ENCODE measurements at places on chromosomes 6 and 20.

GRCh38 chr6:44044940-44045671 lies 82.1 kb downstream of the MRPL14 start:
- DNase-seq = no peak

DNA sequence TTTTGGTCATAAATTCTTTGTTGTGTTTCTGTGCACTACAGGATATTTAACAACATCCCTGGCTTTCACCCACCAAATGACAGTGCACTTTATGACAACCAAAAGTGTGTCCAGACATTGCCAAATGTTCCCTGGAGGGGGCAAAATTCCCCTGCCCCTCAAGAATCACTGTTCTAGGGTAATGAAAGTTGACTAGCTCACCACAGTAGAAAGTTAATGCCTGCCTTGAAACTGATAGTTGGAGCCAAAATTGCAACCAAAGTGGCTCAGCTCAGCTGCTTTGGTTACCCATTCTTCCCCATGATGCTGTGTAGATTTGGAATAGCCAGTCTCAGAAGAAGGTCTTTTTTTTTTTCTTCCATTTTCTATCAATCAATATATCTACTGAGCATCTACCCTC lies 150.6 kb downstream of the RALGAPA2 start:
- DNase-seq = no peak

GRCh38 chr6:117592983-117593759 lies 9.1 kb downstream of the GOPC start:
- no peak for DNase-seq

GRCh38 chr20:51624157-51624731 lies 81.7 kb upstream of the NFATC2 start:
- peak; percentile 52 for DNase-seq

- DNase-seq = peak; percentile 72
These were observed 58.4 kb downstream of the ANKEF1 start for GRCh38 chr20:10093087-10093591.

GRCh38 chr6:692858-693722 lies at the start of gene EXOC2:
Gene EXOC2 (minus strand): TSS chr6:693139. CDS start chr6:637818, 55,321 bp downstream.
- peak; percentile 83 for DNase-seq

DNA sequence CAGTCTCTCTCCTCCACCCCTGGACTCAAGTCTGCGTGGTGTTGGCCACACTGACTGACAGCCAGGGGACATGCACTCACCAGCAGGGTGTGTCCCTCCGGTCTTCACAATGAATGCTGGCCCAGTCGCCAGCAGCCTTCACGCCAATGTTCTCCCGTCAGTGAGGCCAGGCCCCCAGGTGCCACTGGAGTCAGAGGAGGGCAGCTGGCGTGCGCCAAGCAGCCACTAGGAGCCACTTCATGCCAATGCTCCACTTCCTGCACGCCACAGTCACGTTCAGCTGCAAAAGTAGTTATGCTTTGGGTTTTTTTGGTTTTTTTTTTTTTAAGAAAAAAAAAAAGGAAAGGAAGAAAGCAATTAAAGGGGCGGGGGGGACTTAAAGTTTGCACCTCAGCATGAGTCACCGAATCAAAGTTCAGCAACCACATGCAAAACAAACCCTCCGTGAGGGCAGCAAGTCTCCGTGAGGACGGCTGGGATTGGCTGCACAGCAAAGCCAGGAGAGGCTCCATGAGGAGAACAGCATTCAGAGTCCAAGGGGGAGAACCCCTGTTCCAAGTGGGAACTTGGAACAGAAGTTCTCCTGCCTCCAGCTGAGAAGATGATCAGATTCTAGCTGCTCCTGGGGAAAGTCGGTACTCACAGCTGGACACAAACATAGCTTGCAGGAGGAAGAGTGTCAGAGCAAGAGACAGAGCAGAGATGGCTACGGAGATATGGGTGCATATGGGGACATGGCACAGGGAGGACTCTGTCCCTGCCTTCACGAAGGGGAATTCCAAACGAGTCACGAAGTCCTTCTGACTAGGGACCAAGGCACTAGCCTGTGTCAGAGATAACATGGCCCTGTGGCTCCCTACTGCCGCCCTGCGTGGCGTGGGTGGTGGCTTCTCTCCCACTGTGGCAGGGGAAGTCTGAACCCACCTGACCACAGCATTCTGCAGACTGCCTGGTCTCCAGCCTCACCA lies at the start of gene ZC3H12D:
Gene ZC3H12D (minus strand): TSS at position 282 of the 968 bp plus-strand sequence. CDS start 10,471 bp downstream, outside the sequence.
- peak; percentile 16 for DNase-seq

- DNase-seq = no peak
These were observed 125.3 kb downstream of the FAM83B start for GRCh38 chr6:54971825-54972224.

DNA sequence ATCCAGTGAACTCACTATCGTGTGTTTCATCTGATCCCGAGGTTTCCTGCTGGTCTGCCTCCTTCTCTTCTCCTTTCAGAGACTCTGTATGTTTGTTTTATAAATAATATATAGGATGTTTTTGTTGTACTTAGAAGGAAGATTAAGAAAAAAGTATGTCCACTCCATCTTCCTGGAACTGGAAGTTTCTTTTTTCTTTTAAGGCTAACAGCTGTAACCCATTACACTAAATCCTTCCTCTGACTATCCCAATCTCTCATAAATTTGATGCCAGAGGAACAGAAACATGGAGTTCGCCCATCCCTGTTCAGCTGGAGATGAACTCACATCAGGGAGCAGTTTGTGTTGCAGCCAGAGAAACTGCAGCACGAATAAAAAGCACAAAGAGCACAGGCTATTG lies 20.7 kb downstream of the RIPK1 start:
- peak; percentile 56 for DNase-seq

DNA sequence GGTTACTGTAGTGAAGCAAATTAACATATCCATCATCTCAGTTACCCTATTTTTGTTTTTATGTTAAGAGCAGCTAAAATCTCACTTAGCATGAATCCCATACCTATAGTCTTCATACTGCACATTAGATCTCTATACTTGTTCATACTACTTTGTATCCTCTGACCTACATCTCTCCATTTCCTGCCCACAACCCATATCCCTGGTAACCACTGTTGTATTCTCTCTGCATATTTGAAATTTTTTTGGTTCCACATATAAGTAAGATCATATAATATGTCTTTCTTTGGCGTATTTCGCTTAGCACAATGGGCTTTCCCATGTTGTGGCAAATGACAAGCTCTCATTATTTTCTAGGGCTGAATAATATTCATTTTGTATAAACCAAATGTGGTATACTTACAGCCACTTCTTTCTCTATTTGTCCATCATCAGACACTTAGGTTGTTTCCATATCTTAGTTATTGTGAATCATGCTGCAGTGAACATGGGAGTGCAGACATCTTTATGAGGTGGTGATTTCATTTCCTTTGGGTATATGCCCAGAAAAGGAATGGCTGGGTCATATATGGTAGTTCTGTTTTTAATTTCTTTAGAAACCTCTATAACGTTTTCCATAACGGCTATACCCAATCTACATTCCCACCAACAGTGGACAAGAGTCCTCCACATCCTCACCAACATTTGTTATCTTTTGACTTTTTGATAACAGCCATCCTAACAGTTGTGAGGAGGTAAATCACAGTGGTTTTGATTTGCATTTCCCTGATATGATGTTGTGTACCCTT lies 39.8 kb downstream of the BACH2 start:
- DNase-seq = peak; percentile 54

Data from AG10803 (cell line).